ENCODE measurements at places on chromosomes 6 and 20.

DNA sequence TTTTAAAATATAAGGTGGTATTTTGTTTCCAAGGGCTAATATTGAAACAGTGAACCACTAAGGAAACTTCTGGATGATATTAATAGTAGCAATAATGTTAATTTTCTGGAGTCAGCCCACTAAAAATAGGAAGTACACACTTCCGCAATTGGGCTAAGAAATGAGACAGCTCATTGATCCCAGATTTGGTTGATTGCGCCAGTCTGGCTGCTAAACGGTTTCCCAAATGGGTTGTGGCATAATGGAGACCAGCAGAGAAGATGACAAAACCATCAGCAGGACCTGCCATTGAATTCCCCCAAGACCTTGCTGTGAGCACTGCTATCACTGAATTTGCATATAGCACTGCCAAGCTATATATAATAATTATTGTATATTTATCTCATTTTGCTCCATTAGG, 71.2 kb upstream of the SGK1 start:
- DNase-seq = no peak

DNA sequence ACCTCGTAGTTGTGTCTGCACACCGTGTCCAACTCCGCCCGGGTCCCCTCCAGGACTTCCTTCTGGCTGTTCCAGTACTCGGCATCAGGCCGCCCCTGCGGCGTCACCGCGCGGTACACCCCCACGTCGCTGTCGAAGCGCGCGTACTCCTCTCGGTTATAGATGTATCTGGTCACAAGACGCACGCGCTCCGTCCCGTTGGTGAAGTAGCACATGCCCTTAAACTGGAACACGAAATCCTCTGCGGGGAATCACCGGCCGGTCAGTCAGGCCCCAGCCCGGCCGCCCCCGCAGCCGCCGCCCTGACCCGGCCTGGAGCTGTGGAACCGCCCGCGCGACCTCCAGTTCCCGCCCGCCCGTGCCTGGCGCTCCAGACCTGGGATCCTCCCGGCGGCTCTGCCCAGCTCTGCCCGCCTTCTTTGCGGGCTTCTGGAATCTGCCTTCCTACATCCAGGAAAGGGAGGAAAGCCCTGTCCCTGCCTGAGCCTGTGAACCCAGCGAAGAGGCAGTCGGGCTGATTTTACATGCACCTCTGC, 1.6 kb downstream of the HLA-DQB1 start:
- peak; percentile 0 for DNase-seq

DNA sequence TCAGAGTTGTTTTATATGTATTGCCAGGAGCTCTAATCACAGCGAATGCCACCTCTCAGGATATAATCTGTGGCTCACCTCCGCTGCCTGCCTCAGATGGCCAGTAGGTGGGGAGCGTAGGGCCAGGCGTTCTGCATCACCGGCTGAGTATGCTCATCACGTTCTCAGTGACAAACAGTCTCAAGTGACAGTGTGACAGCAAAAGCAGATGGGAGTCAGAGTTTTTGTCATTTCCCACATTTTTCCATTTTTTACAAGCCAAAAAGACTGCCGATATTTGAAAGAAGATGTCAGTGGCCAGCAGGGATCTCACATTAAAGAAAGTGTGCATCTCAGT, 208.7 kb downstream of the ALDH8A1 start:
- DNase-seq = no peak

DNA sequence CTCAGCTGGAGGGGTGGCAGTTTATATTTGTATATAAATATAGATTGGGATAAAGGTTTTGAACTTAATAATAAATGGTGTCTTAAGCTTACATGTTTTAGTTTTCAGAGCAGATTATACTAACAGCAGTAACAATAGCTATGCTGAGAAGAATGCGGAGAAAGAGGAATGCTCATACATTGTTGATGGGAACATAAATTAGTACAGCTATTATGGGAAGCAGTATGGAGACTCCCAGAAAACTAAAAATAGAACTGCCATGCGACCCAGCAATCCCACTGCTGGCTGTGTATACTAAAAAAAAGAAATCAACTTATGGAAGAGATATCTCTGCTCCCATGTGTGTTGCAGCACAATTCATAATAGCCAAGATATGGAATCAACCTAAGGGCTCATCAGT, 127.9 kb downstream of the BCKDHB start:
- DNase-seq = no peak

DNA sequence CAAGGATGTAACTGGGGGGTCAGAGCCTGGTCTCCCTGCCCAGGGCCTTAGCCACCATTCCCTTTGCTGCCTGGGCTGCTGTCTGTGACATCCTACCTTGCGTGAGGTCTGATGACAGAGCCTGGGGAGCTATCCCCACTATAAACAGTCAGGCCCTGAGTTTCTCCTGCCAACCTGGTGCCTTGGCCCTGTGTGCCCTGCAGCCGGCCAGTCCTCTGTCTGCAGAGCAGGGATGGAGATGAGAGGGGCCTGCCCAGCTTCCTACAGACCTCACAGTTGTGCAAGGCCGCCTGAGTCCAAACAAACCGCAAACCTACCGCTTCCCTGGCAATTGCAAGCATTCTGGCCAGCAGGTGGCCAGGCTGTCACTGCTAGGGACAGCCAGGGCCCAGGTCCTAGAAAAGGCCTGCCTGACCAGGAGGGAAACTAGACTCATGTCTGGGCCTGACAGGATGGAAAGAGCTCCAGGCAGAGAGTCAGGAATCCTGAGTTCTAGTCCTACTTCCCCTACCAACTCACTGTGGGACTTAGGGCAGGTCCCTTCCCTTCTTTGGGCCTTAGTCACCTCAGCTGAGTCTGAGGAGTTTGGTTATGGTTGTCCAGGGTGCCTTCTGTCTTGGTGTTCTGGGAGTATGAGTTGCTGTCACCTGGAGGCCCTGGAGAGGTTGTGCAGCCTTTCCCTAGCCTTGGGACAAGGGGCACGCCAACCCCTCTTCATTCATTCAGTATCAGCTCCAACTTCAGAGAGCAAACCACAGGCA, 86.2 kb downstream of the VEGFA start:
- DNase-seq = no peak

DNA sequence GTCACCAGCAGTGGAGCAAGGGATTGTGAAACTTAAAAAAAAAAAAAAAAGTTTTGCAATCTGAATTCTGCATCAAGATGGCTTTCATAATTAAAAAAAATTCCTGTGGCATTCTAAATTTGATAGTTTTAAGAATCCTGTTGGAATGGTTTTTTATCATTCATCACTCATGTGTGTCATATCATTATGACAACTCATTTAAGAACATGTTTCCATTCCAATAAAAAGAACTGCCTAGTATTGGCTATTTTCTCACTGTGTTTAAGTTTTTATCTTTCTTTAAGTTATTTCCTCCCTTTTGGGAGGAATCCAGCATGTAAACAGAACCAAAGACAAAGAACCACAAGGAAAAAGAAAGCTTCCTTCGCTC, 26.2 kb upstream of the RHAG start:
- DNase-seq = no peak

DNA sequence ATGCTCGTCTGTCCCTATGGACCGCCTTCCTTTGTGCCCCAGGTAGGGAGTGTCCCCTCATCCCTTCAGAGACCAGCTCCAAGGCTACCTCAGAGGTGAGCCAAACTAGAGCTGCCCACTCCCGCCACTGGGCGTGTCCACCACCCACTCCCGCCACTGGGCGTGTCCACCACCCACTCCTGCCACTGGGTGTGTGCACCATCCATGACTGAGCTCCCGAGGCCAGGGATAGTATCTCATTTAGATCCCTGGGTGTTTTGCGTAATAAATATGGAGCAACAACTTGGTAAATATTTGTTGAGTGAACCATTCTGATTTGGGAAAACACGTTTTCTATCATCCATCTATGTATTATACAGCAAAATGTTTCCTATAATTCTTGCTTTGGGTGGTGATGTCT, 68.8 kb downstream of the ZBTB2 start:
- DNase-seq = no peak

DNA sequence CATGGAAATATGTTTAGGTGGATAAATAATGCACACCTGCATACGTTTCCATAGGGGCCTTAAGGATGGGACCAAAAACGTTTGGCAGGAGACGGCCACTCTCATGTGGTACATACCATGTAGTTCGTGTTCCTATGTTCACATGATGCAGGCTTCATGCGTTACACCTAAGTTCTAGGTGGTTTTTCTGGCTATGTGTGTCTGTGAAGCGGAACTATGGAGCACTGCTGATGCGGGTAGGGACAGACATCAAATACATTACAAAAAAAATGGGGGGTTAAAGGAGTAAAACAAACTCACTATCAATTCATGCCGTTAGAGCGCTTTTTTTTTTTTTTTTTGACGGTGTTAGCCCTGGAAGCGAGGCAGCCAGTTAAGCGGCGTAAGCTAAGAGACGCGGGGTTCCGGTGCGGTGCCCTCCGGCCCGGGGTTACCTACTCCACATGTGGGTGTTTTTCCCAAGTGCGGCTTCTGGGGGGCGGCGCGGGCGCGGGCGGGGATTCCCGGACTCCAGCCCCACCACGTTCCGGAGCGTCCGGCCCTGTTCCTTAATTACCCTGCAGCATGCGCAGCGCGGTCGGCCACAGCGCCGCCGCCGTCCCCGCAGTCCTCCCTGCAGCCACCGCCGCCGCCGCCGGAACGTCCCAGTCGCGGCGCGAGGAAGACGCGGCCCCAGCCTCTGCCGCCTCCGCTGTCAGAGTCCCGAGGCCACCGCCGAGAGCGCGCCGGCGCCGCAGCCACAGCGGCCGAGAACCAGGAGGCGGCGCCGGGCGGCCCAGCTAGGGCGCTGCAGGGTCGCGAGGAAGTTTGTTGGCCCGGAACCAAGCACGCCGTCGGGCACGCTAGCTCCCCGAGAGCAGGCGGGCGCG, 648 bp downstream of the COL19A1 start:
- DNase-seq = no peak

DNA sequence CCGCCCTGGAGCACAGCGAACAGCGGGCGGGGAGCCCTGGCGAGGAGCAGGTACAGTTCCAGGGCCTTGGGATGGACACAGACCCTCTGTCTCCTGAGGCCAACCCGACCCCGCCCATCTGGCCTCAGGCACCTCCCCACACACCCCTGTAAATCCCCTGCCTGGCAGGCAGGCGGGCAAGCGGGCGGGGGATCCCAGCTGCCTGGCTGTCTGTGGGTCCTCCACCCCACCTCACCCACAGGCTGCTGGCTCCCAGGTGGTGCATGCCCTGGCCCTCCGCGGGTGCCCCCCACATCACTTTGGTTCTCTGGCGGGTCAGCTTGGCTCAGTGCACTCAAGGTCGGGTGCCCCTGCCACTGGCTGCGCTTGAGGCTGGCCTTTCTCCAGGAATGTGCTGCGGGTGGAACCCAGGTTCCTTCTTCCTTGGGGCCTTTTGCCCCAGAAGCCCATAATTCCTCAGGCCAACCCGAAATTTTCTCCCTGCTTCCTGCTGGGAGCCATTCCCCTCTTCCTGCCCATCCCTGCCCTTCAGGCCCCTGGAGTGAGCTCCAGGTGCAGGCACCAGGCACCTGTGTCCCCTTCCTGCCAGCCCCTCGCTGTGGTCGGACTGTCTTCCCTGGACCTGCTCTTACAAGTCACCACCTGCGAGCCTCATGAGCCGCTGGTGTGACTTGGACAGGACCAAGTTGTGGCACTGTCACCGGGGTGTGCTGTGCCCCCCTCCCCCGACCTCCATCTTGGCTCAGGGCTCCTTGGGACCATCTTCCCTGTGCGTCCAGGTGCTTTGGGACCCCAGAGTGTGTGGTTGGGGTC, 5.3 kb upstream of the TNFRSF6B start:
- no peak for DNase-seq

GRCh38 chr20:16575390-16576140, 2.3 kb upstream of the KIF16B start:
- DNase-seq = no peak

- no peak for DNase-seq
Observed at GRCh38 chr20:3172933-3173609, at the start of gene LZTS3. Gene LZTS3, minus strand, starts transcription at chr20:3173549. Its CDS starts 6,386 bp downstream, at chr20:3167163.

GRCh38 chr6:52843605-52844004, 3.0 kb upstream of the GSTA5 start:
- no peak for DNase-seq

DNA sequence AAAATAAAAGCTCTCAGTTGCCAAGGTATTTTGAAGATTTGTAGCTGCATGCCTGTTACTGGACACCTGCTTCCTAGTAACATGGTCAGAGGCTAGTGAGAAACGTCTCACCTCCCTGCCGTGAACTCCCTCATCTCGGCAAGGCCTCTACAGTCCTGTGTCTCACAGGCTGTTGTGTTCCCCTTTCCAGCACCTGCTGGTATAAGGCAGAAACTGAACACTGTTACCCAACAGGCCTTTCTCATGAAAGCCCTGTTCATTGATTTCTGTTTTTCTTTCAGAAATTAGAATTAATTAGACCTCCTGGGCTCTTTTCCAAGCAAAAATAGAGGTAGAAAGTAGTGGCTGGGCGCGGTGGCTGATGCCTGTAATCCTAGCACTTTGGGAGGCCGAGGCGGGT, 17.6 kb upstream of the SRSF3 start:
- DNase-seq = no peak

Measured in foreskin keratinocyte (primary cell).